Non-pigmented ciliary epithelial cell (primary cell): ENCODE measurements at places on chromosomes 5 and 9.

DNA sequence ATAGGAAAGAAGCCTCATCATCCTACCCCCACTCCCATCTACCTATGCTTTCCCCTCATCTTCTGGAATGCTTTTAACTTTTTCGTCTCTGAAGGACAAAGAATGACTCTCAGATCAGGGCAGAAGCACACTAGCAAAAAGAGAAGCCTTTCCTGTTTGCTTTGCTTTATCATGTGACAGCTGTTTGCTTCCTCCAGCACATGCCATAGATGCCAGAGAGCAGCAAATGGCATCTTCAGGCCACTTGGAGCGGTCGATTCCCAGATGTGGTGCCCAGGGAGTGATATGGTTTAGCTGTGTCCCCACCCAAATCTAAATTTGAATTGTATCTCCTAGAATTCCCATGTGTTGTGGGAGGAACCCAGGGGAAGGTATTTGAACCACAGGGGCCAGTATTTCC is 294.8 kb downstream of the GADD45G start:
- no peak for DNase-seq

GRCh38 chr5:107388141-107388861 is 282.4 kb downstream of the EFNA5 start:
- DNase-seq, result peak; percentile 87

- DNase-seq, result no peak
These were observed 2332.8 kb upstream of the C9orf72 start for GRCh38 chr9:29906065-29906464.

- no peak for DNase-seq
These were observed 108.6 kb downstream of the SERINC5 start for GRCh38 chr5:80147119-80147815.

GRCh38 chr9:72826996-72827949 is 125.6 kb downstream of the ALDH1A1 start:
- DNase-seq, result no peak

GRCh38 chr9:114606597-114607207 is 4.4 kb upstream of the TMEM268 start:
- no peak for DNase-seq

DNA sequence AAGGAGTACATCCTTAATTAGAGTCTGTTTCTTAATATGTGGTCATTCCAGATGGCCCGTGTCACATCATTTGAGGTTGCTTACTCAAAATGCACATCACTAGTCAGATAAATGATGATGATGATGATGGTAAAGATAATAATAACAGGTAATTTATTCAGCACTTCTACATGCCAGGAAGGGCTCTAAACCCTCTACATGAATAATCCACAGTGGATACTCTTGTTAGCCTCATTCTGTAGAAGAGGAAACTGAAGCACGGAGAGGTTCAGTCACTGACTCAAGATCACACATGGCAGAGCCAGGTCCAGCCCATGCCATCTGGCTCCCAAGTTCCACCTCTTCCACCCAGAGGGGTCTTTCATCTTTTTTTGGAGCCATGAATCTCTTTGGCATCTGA is 11.7 kb downstream of the SH3PXD2B start:
- DNase-seq, result no peak

- no peak for DNase-seq
These were observed 2.0 kb upstream of the ROPN1L start for GRCh38 chr5:10439692-10440091.

- DNase-seq, result no peak
These were observed 353.9 kb downstream of the ASTN2 start for GRCh38 chr9:117060963-117061362.

DNA sequence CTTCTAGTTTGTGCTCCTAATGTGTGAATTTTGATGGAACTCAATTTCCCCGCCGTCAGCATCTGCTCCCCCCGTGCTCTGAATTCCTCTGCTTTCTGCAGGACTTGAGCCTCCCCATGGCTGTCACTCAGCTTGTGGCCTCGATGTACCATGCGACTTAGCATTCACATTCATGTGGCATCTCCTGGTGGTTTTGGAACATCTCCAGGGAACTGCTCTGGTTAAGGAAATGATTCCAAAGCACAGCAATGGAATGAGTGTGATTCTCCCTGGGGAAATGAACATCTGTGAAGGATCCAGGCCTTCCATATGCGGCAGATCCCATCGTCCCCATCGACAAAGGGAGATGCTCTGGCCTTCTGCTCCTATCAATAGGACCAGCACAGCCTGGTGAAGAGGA is 119.0 kb downstream of the ENTREP1 start:
- DNase-seq, result peak; percentile 26

- peak; percentile 71 for DNase-seq
These were observed 28.5 kb downstream of the GLRA1 start for GRCh38 chr5:151896031-151896691.

GRCh38 chr9:38089387-38090165 is 20.5 kb upstream of the SHB start:
- no peak for DNase-seq

DNA sequence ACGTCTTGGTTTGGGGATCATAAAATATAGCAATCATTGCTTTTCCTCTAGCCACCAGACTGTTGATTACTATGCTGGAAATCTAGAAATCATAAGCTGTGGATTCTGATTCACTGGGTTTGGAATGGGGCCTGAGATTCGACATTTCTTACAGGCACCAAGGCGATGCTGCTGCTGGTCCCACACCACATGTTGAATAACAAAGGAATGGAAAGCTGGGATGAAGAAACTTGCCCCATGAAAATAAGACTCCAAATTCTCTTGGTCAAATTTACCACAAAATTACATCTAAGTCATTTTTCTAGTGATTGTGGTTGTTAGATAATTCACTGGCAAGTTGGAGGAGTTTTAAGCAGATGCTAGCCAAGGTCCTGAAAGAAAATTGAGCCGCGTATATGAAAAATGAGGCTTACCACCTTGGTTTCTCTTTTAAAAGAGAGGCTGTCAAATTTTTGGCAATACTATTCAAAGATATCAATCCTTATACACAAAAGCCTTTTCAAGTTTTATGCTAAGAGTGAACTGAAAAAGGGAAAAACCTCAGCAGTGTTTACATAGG is 23.0 kb upstream of the MEIKIN start:
- DNase-seq, result no peak

GRCh38 chr9:135705376-135705775 is 3.4 kb downstream of the KCNT1 start:
- DNase-seq, result no peak
